NCI-H1105 treated with DMSO at 0.1 percent for 48 hours (cell line): ENCODE measurements at places on chromosomes 12 and 14.

- no peak for DNase-seq
Measured at GRCh38 chr12:67279637-67280036, 10.5 kb downstream of the CAND1 start.

- no peak for DNase-seq
Measured at GRCh38 chr14:23409475-23409874, 1.4 kb upstream of the MYH6 start.

- no peak for DNase-seq
Measured at GRCh38 chr12:34219046-34219770, 196.9 kb downstream of the ALG10 start.

DNA sequence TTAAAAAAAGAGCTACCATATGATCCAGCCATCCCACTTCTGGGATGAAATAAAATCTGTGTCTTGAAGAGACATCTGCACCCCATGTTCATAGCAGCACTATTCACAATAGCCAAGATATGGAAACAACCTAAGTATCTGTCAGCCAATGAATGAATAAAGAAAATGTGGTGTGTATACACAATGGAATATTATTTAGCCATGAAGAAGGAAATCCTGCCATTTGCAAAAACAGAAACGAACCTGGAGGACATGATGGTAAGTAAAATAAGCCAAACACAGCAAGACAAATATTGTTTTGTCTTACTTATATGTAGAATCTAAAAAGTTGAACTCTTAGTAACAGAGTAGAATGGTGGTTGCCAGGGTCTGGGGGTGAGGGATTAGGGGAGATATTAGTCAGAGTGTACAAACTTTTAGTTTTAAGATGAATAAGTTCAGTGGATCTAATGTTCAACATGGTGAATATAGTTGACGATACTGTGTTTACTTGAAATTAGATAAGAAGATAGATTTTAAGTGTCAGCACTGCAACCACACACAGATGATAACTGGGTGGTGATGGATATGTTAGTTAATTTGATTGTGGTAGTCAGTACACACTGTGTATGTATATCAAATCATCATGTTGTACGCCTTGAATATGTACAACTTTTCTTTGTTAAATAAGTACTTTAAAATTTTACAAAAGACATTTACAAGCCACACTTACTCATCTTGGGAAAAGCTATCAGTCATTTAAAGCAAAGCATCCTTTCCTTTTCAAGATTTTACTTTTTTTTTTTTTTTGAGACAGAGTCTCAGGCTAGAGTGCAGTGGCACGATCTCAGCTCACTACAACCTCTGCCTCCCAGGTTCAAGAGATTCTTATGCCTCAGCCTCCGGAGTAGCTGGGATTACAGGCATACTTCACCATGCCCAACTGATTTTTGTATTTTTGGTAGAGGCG, 89.9 kb downstream of the BICD1 start:
- no peak for DNase-seq

DNA sequence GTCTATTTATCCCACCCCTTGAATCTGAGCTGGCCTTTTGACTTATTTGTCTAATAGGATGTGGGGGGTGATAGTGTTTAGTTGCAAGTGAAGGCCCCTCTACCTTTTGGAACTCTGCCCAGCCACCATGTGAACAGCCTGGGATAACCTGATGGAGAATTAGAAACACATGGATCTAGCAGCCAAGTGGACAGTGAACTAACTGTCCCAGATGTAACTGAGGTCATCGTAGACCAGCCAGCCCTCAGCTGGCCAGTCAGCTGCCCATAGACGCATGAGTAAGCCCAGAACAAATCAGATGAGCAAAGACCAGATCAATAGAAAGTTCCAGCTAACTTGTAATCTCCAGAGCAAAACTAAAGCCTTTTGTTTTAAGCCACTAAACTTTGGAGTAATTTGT, 19.0 kb downstream of the KLRB1 start:
- DNase-seq, result no peak

- DNase-seq, result no peak
Measured at GRCh38 chr12:103102225-103102744, 144.8 kb downstream of the ASCL1 start.

GRCh38 chr14:93733231-93733630, 55.1 kb downstream of the PRIMA1 start:
- no peak for DNase-seq

DNA sequence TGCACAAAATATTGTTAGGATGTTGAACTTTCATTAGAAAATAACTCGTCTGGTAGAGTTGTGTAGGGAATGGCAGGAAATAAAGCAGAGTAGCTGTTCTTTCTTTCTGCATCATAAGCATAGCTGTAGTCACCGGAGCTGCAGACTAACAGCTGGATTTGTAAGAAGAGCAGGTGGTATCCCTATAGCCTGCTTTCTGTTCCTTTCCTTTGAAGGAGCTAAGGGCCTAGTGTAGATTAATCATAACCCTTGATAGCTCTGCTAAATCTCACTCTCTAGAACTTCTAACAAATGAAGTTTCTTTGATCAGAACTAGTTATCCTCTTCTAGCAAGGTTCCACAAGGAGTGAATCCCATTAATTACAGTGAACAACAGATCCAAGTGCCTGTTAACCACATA, 3.5 kb downstream of the LMO3 start:
- DNase-seq, result no peak

DNA sequence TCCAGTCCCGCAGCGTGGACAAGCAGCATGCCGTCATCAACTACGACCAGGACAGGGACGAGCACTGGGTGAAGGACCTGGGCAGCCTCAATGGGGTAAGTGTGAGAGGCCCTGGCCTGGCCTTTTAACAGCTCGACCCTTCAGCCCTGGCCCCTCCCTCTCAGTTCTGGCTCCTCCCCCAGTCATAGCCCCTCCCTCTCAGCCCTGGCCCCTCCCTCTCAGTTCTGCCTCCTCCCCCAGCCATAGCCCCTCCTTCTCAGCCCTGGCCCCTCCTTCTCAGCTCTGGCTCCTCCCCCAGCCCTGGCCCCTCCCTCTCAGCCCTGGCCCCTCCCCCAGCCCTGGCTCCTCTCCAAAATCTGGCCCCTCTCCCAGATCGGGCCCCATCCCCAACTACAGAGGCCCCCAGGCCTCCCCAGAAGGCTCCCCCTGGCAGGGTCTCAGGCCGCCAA, 11.2 kb downstream of the CEP170B start:
- peak; percentile 5 for DNase-seq

DNA sequence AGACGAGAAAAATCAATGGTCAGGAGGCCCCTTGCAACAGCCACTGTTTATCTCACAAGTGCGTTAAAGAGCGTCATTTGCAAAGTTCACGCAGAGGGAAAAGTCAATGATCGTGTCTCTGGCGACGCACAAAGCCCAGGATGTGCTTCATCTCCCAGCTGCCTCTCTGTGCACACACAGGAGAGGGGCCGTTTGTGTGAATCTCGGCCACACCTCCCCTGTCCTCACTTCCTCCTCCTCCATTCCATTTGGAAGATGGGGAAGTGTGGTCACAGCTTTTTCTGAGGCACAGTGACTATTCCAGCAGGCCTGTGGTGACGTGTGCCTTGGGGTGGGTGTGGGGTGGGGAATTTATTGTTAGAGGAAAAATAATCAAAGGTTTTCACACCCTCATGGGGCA, 90.4 kb downstream of the RBM19 start:
- no peak for DNase-seq

DNA sequence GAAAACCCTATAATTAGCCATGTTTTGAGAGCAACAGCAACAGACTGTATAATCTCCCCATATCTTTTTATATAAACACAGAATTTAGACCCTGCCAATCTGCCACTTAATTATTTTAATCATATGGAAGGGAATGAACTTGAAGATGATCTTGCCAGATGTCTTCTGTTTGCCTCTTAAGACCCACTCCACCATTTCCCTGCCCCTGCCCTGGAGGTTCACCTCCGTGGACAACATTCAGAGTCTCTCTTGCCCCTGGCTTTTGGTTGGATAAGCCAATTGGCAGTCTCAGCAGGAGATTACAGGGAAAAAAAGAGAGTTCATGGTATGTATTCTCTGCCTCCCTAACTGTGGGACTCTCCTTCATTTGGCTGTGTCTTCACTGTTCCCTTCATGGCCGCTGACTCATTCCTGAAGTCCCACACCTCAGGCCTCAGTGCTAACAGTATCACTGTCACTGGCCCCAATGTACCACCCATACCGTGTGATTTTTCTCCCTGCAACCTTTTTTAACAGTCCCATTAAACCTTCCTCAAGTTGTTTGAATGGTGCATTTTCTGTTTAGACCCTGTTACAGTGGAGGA, 184.8 kb downstream of the PIK3C2G start:
- DNase-seq, result peak; percentile 71

GRCh38 chr14:74836251-74836960, 39.5 kb downstream of the PROX2 start:
- DNase-seq, result no peak

DNA sequence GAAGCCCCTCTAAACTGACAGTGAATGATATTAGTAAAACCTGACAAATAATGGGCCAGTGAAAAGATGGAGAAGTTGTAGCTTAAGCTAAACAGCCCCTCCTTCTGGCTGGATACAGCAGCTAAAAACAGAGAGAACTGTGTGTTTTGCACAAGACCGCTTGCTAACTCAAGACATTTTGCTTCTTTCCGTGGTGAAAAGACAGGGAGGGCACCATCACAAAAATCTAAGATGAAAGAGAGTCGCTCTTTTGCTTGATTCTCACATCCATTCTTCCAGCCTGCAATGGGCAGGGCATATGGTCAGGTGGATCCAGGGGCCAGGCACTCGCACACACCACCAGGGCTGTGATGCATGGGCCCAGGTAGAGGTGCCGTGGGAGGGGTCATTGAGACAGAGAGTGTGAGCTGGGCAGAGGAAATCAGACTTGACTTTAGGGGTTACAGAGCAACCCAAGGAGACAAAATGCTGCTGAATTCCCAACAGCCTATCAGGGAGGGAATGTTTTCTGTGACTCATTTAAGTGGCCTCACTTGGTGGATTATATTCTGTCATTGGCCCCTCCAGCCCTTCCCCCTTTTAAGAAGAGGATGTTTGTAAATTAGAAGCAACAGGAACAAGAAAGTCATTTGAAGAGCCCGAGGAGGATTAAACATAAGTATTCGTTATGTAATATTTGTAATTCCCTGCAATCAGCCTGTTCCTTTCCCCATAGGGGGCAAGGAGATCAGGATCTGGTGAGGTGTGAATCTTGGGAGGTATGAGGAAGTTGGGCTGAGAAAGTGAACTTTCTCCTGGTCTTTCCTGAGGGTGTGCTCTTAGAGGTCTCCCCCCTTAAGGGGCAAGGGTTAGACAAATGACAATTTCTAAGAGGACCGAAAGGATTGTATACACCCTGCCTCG, 12.3 kb downstream of the EMP1 start:
- DNase-seq, result no peak

GRCh38 chr12:39831587-39832315, 212.1 kb upstream of the ABCD2 start:
- peak; percentile 22 for DNase-seq

- no peak for DNase-seq
Measured at GRCh38 chr14:27410981-27411380, 813.1 kb upstream of the NOVA1 start.

GRCh38 chr12:49534731-49535278, 4.0 kb upstream of the KCNH3 start:
- no peak for DNase-seq

DNA sequence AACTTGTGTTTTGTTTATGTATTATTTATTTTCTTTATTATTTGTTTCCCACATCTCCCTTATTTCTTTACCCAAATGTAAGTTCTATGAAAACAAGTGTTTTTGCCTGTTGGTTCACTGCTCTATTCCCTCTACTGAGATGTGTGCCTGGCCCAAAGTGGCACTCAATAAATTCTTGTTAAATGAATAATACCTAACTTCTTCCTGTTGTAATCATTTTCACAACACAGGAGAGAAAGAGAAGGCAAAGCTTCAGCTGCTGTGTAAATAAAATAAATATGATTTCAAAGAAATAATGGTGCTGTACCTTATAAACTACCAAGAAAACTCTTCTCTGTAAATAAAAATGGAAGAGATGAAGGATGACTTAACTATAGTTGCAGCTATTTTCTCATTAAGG, 116.2 kb downstream of the TRHDE start:
- no peak for DNase-seq

- DNase-seq, result peak; percentile 51
Measured at GRCh38 chr12:14185427-14186192, 179.9 kb upstream of the ATF7IP start.

DNA sequence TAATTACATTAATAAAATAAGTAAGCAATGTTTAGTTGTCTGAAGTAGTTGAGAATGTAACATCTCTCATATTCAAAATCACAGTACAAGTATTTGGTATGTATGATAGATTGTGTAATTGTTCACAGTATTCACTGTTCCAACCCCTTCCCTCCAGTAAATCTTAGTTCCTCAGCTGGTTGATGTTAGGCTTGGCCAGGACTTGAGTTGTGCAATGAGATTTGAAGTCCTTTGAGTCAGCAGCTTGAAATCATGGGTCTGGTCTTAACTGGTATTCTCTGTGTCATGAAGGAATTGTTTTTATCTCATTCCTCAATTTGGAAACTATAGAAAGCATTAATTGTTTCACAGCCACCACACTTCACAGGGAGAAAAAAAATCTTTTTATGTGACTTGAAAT, 477.1 kb downstream of the FSCB start:
- DNase-seq, result no peak

- DNase-seq, result no peak
Measured at GRCh38 chr12:104519190-104520019, 62.7 kb downstream of the CHST11 start.

- no peak for DNase-seq
Measured at GRCh38 chr12:125189015-125189414, 123.8 kb downstream of the AACS start.

GRCh38 chr12:112374166-112374740, 8.0 kb downstream of the HECTD4 start:
- no peak for DNase-seq

GRCh38 chr14:62364800-62365280, 602.6 kb downstream of the SNAPC1 start:
- no peak for DNase-seq

DNA sequence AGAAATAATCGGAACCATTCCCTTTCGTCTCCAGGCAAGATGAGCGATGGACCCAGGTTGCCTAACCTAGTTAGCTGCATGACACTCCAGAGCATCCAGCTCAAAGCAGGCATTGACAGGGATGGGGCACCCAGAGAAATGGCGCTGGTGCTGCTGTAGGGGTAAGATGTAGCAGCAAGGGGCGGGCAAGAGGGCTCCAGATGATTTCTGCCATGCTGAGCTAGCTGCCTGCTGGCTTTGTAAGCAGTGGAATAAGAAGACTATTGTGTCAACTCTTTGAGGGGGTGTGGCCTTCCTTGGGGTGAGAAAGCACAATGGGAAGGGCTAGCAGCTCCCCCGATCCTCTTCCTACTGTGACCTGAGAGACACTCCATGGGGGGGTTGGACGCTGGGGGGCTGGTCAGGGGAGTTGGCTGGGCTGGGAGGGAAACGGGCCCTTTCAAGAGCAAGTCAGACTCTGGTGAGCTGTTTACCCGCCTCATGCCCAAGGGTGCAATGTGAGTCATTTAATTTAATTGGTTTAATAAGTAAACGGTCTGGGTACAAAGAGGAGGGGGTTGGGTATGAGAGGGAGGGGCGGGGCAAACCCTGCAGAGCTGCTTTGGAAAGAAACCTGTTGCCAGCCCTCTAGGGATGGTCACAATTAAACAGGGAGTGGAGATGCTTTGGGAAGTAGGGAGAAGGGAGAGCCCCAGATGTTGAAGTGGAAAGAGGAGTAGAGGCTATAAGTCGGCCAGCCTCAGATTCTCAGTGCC, 50.5 kb downstream of the B4GALNT3 start:
- peak; percentile 70 for DNase-seq
